ENCODE measurements at places on chromosomes 16 and 17. TPM values are rescaled to one million over a fixed set of nuclear protein-coding genes. Genes with fewer than 3 reads are reported as not detected.

Gene MEFV
- 0.99 TPM for total RNA-seq

Gene SLC13A2
- not detected for total RNA-seq

GRCh38 chr16:88472069-88472468, 19.0 kb downstream of the ZFPM1 start:
- H3K4me3 ChIP-seq, result no peak overlapping the region
- peaks cover 86% of the 10 kb centered on the region for H3K4me1 ChIP-seq
- no peaks in the 10 kb centered on the region for H3K27me3 ChIP-seq

- no peaks in the 10 kb centered on the region for H3K4me1 ChIP-seq
- no peak overlapping the region for H3K4me3 ChIP-seq
Measured at GRCh38 chr17:44533533-44534246, 23.6 kb upstream of the FZD2 start.

DNA sequence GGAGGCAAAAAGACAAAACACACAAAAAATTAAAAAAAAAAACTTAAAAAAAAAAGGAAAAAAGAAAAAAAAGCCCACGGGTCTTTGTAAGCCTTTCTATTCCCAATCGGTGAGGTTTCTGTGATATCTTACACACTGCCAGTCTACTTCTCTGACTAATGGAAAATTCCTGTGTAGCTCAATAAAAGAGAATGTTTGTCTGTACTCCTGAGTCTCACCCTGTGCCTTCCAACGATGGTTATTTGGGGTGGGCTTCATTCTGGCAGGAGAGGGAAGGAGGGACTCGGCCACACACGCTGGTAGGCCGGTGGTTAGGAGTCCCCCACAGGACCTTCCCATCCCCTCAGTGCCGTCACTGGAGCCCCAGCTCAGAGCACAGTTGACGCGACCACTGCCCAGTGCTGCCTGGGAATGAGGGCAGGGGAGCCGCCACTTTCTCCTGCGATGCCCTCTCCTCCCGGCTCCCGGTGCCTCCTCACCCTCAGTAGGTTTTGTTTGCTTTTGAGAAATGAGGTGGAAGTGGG, 68.0 kb downstream of the AMFR start:
- no peak for DNase-seq
- H3K4me1 ChIP-seq, result peaks cover 10% of the 10 kb centered on the region
- peak overlapping the region; percentile 40 for H3K27ac ChIP-seq
- H3K4me3 ChIP-seq, result no peak overlapping the region
- H3K27me3 ChIP-seq, result no peaks in the 10 kb centered on the region

All from body of pancreas (tissue), 4 donors.